ENCODE measurements at places on chromosomes 1 and 21.

DNA sequence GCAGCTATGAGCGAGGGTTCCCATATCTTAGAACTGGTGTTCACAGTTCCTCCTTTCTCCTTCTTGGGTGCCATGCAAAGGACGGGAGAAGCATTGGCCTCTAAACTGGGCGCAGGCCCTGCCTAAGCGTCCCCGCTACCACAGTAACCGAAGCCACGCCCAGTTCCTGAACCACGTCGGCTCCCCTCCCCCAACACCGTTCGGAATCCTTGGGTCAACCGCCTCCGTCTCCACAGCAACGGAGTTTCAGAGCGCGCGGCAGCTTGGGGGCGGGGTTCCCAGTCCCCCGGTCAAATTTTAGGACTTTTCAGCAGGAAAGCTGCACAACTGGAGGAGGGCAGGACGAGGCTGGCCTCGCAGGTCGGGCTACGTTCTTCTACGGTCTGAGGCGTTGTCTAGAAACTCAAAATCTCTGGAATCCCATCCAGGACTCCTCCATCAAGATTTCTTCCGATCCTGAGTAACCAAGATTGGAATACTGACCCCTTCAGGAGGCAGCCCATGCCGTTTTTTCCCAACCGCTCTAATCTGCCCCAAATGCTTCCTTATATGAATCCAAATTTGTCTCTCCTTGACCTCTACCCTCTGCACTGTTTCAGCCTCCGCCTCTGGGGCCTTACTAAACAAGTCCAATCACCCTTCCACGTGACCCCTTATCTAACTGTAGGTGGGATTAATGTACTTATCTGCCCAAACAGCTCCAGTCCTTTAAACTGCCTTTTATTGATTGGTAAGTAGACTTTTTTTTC lies at the start of gene SPAG17:
Gene SPAG17 (minus strand): TSS at position 145 of the 749 bp plus-strand sequence. CDS start 71 bp downstream, at position 74.
- peak; percentile 23 for DNase-seq

DNA sequence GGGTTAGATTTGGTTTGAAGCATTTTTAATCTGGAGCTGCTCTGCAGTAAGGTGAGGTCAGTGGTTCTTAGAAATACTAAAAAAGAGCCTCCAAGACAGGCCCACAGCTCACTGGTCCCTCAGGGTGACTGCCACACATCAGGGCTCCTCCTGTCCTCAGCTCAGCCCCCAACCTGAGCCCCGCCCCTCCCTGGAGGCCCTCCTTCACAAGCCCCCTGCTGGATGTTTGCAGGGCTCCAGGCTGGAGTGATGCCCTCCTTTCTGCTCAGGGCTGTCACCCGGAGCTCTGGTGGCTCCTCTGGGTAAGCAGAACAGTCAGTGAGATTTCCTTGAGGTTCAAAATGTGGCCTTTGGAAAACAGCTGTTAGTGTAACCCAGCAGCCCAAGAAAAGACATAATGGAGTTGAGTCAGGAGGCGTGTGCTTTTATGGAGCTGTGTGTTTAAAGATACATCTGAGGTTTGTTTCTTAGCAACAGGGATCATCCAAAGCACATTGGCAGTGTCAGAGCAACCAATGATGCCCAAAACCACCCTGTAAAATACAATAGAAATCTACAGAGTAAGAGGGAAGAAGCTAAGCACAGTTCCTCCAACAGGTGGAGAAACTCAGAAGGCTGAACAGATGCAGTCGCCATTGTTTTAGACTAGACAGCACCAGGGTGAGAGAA lies 21.4 kb downstream of the STUM start:
- no peak for DNase-seq

DNA sequence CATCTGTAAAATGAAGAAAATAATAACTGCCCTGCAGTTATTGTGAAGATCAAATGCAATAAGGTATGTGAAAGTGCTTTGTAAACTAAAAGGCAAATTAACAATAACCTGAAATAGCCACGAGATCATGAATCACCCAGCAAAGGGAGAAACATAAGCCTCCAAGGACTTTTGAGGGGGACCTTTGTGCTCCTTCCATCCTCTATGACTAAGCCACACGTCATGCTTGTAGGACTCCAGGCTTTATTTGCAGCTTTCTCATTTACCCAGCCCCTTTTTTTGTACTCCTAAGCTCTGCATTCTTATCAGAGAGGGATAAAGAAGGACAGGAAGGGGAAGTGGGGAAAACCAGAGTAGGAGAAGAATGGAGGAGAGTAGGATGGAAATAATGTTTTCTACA lies 115.1 kb downstream of the PROX1 start:
- DNase-seq: peak; percentile 26

GRCh38 chr21:34812504-34813265 lies 143.9 kb downstream of the CLIC6 start:
- no peak for DNase-seq

- no peak for DNase-seq
Measured at GRCh38 chr1:15343099-15343498, 66.6 kb upstream of the EFHD2 start.

DNA sequence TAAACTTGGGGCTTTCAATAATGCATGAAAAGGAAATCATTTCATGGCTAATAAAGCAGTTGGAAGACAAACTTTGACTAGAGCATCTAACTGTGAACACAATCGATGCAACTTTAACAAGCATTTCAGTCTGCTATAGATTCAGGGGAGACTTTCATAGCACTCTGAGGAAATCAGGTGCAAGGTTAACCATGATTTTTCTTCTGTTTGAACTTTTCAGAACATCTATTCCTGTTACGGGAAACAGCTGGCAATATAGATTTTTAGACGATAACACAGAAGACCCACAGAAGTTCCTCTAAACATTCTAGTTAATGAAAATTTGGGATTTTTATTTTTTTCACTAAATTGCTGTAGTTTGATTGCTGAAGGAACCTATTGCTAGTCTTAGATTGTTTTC lies 177.3 kb downstream of the TRIM33 start:
- no peak for DNase-seq

Data from epithelial cell of proximal tubule (primary cell).